ENCODE measurements at places on chromosomes 6 and 20.

- no peak for DNase-seq
These were observed 45.1 kb downstream of the GRM4 start for GRCh38 chr6:34100788-34101187.

DNA sequence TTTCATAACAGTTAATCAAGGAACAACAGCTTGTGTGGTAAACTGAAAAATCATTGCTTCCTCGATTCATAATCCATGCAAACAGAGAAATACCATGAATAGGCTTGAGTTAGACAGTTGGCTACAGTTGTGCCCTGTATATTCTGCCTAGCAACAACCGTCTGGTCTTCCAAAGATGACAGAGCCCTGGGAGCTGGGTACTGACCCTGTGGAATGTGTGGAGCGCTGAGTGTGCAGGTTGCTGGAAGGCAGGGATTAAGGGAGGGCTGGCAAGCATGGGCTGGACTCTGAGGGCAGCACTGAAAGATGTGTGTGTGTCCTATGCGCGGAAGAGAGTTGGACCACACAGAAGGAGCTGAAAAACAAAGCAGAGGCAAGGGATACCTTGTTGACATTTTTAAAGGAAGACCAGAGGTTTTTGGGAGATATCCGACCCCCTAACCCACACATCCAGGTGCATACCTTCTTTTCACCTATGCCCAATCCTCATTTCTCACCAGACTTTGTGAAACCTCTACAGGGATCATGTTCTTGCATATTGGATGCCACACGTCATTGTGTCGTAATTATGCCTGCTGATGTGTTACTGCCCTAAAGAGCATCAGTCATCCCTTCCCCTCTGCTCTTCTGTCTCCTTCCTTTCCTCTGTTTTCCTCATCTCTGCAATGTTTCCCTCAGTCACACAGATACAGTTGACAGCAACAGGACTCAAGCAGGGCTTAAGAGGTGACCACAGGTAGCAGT is 58.2 kb upstream of the VGLL2 start:
- DNase-seq, result no peak

DNA sequence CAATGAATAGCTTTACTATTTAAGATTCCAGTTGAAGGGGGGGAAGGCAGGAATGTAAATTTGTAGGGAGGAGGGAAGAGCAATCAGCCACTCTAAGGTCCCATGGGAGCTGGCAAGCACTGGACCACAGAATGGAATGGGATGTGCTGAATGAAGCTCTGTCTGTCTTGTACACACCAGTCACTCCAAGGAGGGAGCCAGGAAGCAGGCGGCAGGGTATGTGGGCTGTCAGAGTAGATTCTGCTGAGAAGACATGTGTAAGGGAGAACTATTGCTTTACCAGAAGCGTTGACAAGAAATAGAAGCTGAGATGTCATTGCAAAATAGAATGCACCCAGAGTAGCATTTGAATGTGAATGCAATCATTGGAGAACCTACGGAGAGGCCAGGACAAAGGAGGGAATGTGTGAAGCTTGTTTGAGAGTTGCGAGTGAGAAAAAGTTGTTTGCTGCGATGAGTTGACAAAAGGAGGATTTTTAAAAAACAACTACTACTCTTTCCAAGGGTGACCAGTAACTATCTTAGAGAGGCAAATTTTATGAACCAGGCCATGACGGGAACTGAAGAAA is 25.2 kb upstream of the PDE7B start:
- DNase-seq, result no peak

GRCh38 chr6:33467091-33467490 is 12.7 kb downstream of the ZBTB9 start:
- DNase-seq, result no peak

DNA sequence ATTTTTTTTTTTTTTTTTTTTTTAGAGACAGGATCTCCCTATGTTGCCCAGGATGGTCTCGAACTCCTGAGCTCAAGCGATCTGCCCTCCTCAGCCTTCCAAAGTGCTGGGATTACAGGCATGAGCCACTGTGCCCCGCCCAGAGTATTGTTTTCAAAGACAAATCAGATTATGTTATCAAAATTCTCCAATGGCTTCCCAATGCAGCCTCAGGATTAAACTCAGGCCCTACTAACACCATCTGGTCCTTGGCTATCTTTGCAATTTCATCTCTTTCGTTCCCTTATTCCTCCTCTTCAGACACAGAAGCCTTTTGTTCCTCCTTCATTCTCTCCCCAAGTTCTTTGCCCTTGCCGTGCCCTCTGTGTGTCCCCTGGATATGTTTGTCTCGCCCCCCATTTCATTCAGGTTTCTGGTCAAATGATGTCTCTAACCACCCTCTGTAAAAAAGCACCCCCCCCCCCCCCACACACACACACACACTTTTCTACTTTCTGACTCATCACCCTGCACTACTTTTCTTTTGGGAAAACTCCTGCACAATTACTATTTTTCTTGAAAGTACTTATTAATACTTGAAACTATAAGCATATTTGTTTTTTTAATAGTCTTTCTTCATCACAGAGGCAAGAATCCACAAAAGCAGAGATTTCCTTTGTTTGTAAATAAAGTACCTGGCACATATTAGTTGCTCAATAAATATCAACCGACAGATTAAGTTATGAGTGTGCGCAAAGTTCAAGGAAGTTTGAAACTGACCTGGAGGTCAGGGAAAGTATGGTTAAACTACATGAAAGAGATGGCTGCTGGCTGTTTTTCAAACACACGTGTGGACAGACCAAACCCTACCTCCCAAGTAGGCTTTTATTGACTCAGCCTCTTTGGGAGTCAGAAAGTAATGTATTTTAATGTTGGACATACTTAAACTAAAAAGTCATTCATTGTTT is 16.7 kb downstream of the BTN1A1 start:
- DNase-seq, result no peak

- DNase-seq, result no peak
These were observed 8.1 kb downstream of the SYCP2L start for GRCh38 chr6:10894958-10895357.

DNA sequence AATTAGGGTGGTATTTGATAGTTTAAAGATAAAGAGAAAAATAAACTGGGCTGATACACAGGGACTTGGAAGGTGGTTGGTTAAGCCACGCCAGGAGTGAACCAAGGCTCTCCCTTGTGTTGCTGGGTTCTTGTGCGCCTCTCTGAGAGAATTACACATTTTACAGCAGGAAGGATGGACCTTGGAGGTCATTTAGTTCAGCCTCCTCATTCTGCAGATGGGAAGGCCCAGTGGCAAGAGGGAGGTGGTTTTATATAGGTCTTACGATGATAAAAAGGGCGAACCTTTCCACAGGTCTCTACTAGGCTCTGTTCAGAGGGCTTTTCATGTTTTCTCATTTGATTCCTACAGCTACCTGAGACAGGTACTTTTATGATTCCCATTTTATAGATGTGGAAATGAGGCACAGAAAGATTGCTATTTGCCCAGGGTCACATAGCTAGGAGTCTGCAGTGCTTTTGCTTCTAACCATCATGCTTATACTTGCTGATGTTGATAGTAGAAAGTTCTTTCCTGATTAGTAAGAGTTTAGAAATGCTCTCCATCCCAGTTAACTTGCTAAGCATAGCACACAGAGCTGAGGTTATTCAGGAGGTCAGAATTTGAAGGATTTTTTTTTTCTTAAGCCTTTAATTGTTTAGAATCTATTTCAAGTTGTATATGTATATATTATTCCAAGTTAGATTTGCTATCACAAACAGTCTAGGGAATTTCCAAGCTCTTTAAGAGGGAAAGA is 12.8 kb downstream of the HIVEP1 start:
- no peak for DNase-seq

DNA sequence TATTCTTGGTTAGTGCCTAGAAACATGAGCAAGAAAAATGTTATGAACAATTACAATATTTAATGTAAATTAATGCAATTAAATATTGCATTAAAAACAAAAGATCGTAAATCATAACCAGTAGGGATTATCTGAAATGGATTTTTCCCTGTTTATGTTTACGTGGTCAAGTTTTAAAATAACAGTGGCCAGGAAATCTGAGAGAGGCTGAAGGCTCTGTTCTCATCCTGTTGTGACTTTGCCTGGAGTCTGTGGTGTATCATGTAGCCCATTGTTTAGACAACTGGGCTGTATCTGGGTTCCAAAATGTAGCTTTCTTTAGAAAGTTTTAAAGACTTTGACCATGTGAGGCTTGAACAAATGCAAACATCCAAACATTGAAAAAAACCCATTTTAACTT is 2.4 kb downstream of the MYO6 start:
- DNase-seq, result no peak

Measured in stimulated activated CD8-positive, alpha-beta memory T cell treated with anti-CD3 and anti-CD28 coated beads, Interleukin-4, amount 100 ng/mL, for 4 hours (primary cell).